Thymus (tissue), 14 donors: ENCODE measurements at places on chromosomes 6 and 20. TPM values are rescaled to one million over a fixed set of nuclear protein-coding genes. Genes with fewer than 3 reads are reported as not detected.

- no peak for DNase-seq
Observed at GRCh38 chr6:20191992-20192391, 20.3 kb downstream of the MBOAT1 start.

DNA sequence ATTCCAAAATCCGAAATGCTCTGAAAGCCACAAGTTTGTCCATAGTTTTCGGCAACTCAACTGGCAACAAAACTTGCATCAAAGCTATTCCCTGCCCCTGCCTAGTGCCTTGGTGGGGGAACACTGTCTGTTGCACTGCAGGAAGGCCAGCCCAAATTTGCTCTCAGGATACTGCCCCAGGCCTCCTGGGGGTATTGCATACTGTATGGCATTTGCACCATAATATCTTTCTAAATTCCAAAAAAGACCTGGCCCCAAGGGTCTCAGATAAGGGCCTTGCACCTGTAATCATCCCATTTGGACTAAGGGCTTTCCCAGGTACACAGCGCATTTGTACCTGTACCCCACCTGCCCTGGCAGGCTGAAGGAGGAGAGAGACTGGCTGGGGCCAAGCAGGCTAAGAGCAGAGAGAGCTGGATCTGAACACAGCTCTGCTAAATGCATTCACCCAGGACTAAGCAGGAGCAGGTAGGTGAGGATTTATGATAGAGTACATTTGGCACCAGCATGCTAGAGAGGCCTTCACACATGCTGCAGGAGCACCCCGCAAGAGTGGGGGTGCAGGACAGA lies 4.0 kb upstream of the GRM4 start:
- DNase-seq: no peak

DNA sequence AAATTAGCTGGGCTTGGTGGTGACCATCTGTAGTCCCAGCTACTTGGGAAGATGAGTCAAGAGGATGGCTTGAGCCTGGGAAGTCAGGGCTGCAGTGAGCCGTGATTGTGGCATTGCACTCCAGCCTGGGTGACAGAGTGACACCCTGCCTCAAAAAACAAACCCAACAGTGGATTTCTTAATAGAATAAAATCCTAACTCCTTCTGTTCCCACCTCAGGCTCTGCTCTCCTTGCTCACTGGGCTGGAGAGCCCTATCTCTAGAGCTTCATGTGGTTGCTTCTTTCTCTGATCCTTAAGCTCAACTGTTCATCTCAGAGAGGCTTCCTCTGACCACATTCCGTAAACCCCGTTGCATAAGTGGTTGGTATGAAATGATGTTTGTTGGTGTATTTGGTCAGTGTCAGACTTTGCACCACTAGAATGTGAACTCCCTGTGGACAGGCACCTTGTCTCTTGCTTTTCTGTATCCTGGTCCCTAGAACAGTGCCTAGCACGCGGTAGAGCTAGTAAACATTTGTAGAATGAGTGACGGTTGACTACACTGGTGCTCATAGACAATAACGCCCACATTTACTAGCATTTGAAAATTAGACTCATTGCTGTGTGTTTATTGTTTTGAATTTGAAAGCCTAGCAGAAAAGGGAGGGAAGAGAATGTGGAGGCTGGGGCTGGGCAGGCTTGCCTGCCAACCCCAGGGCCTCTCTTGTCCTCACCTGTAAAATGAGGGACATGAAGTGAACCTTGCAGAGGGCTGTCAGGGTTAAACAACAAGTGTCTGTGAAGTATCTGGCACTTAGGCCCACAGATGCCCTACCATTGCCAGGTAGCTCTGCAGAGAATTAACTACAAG lies 4.2 kb downstream of the MAPRE1 start:
- DNase-seq: no peak

The L3MBTL1 gene
- 3.7 TPM for total RNA-seq

DNA sequence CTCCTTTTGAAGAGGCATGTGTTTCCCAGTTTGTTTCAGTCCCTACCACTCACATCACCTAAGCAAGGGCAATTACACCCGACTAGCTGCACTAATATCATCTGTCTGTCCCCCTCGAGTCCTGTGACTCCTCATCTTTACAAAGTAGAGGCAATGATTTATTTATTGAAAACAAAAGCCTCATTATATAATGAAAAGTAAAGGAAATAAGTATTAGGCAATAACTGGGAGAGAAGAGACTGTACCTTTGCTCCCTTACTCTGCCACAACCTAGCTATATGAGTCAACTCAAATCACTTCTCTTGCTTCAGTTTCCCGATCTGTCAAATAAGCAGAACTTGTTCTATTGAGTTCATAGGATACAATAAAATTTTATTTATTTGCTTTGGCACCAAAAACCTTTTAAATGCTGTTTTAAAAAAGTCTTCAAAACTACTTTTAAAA lies 38.9 kb downstream of the CSNK2A1 start:
- no peak for DNase-seq

DNA sequence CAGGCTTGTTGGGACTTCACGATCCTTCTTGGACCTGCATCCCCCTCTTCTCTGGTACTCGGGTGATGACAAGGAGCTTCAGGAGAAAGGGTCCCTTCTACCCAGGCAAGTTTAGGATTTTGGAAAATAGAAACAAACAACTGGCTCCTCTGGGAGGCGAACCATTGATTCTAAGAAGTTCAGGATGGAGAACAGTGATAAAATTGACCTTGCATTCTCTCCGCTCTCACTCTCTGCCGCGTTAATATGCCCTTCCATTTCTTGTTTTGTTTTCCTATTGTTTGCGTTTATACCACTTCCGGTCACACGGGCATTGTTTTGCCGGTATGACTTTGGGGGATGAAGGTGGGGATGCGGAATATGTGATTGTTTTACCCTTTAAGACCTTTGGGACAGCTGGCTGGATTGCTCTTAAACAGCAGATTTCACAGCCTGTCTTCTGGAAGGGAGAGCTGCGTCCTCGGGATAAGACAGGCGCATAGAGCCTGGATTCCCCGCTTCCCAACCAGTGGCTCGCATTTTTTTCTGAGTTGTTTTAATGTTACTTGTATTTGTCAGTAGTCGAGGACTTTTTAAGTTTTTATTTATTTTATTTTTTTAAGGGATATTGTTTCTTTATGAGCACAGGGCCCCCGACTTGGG lies 144.3 kb upstream of the ZNF184 start:
- DNase-seq: no peak

The LY6G6D gene
- total RNA-seq: not detected

DNA sequence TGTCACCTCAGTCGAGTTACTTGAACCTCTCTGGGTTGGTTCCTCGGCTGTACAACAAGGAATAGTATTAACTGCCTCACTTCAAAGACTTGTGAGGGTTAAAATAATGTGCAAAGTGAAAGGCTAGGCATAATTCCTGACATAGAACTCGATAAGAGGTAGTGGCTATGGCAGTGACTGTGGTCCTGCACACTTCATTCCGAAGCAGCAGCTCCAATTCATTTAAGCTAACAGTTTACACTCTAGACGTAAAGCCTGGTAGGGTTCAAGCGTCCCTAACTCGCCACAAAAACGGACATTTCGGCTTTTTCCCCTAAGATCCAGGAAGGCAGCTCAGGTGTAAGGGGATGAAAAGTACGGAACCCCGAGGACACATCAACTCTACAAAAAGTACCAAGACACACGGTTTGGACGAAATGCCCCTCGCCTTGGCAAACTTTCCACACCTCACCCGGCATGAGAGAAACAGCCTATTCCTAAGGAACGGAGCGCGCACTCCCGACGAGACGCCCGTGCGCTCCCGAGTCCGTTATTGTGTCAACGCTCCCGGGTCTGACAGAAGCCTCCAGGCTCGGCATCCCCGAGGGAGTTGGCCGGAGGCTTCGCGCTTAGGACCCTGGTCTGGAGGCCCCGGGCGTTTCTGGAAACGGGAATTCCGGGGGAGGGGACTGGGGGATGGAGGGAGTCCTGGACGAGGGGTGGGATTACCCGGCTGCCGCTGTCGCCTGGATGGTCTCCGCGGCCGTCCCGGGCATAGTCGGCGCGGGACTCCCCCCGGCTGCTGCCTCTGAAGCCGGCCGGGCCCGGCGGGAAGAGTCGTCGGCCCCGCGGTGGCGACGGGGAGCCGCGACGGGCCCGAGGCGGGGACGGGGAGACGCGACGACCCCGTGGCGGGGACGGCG lies 937 bp downstream of the ZNF318 start:
- DNase-seq: no peak

The TSPO2 gene
- 0.38 TPM for total RNA-seq

DNA sequence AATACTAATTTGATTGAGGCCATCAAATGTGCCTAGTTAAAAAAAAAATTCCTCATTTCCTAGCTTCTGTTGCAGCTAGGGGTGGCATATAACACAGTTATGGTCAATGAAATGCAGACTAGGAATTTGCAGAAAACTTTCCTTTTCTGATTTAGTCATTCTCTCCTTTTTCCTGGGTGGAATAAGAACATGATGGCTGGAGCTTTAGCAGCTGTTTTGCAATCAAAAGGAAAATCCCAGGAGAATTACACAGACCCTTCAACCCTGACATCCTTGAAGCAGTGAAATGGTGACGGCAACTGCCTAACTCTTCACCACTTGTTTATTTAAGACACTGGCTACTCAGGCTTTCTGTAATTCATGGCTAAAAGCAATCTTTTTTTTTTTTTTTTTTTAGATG lies 23.1 kb upstream of the RIMS4 start:
- no peak for DNase-seq

The SLC12A5 gene
- 0.90 TPM for total RNA-seq

GRCh38 chr6:97594844-97595243 lies 311.8 kb upstream of the MMS22L start:
- DNase-seq: no peak

DNA sequence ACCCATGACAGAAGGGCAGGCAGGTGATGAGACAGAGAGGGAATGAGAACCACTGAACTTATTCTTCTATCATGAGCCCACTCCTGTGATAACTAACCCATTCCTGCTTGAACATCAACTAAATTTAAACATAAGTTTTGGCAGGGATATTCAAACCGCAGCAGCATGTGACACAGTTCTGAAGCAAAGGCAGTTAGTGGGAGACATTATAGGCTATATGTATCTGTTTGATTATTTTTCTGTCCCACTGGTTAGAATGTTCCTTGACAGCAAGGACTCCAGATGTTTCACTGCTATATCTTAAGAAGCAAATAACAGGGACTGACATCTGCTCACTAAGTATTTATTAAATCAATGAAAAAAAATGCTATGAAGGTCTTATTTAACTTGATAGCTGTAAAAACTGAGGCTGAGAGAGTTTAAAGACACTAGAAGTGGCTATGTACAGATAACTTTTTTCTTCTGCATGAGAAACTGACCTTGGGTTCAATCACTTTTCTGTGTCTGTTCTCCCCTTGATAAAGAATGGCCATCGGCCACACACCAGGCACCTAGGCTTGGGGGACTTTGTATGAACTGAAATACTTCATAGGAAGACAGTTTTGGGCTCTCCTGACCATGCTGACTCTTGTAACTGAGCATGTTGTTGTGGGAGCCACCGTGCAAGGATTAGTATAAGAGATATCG lies 90.9 kb downstream of the CEP162 start:
- no peak for DNase-seq

- no peak for DNase-seq
Observed at GRCh38 chr20:44559302-44559701, 23.1 kb upstream of the PKIG start.

DNA sequence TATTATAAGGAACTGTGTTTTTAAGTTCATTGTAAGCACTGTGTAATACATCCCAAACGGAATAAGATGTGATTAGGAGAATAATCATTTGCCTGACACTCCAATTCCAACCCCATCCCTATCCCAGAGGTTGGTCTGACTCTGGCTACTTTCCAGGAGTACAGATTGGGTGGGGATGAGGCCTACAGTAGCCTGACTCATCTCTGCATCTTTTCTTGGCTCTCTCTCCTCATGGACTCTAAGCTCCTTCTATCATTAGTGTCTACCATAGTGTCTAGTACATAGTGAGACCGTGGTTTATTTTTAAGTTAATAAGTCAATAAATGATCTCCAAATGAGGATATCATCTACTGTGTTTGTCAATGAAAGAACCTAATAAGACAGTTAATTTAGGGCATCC lies 92.2 kb upstream of the CNKSR3 start:
- DNase-seq: no peak

- no peak for DNase-seq
Observed at GRCh38 chr20:50190251-50191064, at the start of gene CEBPB. Gene CEBPB, plus strand, starts transcription at chr20:50190830. Its CDS starts 204 bp downstream, at chr20:50191034.

GRCh38 chr20:36261389-36262105 lies 25.3 kb downstream of the AAR2 start:
- DNase-seq: no peak

- no peak for DNase-seq
Observed at GRCh38 chr6:138944412-138944811, 43.6 kb downstream of the REPS1 start.

GRCh38 chr6:105821777-105822176 lies 264.4 kb upstream of the PRDM1 start:
- no peak for DNase-seq

The SLC17A2 gene
- total RNA-seq: 0.05 TPM

- DNase-seq: no peak
Observed at GRCh38 chr6:114051031-114051430, 80.1 kb upstream of the HDAC2 start.

- DNase-seq: no peak
Observed at GRCh38 chr6:37624606-37625574, 72.8 kb downstream of the MDGA1 start.

DNA sequence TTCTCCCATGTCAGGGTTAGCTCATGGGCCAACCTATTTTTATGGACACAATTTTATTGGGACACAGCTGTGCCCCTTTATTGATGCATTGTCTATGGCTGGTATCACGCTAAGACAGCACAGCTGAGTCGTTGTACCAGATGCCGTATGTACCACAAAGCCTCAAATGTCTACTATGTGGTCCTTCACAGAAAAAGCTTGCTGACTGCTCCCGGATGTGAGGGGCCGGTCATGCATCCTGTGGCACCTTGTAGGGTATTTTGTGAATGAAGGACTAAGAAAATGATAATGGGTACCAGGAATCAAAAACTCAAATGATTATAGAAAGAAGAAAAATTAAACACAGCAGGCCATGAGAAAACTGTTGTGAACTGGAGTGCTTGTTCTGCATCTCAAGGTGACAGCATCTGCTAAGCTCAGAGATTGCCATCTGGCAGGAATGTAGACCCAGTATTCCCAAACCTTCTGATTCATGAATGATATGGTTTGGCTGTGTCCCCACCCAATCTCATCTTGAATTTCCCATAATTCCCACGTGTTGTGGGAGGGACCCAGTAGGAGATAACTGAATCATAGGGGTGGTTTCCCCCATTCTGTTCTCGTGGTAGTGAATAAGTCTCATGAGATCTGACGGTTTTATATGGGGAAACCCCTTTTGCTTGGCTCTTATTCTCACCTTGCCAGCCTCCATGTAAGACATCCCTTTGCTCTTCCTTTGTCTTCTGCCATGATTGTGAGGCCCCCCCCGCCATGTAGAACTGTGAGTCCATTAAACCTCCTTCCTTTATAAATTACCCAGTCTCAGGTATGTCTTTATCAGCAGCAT lies 248.5 kb downstream of the TSHZ2 start:
- DNase-seq: no peak

DNA sequence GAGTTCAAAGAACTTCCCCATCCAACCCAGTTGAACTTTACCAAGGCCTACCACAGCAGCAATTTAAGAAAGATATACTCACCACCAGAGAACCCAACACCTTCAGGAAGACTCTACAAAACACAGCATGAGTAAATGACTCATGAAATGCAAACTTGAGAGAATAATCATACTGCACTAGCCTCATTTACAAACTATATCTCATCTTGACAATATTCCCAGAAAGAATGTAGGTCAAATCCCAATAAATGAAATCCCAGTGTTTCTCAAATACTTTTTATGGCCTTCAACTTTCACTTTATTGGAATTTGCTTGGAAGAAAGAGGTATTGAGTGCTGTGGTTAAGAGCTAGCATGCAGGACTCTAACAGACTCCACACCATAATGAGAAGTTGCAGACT lies 60.0 kb downstream of the FYN start:
- no peak for DNase-seq

The FAM217A gene
- under 0.01 TPM for total RNA-seq
